A549 (cell line): ENCODE measurements at places on chromosomes 7 and 10. TPM values are rescaled to one million over a fixed set of nuclear protein-coding genes. Genes with fewer than 3 reads are reported as not detected.

Gene WNT8B
- polyA plus RNA-seq: 0.04 to 0.05 TPM in 2 of 3 replicates, not detected in the other

Gene SLC18A3
- polyA plus RNA-seq: not detected in 3 replicates

Gene ATG9B
- polyA plus RNA-seq: 0.17 to 0.23 TPM (median 0.21 TPM) in 3 replicates

DNA sequence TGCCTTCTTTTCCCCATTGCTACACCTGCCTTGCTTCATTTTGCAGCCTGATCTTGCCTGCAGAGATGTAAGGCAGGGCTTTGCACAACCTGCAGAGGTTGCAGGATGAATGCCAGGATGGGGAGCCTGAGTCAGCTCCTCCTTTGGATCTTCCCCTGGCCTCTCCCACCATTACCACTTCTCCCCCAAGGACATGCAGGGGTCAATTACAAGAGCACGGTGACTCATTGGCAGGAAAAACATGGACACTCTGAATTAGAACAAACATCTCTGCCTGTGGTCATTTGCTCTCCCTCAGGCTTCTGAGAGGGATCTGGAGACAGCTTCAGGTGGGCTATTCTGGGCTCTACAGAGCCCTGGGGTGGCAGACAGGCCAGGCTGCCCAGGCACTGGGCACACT lies 89.2 kb downstream of the HERPUD2 start:
- peak; percentile 8 for DNase-seq

- no peak for DNase-seq
Observed at GRCh38 chr10:72645263-72645858, 19.5 kb upstream of the MICU1 start.

GRCh38 chr10:86751477-86751876 lies 4.9 kb upstream of the BMPR1A start:
- DNase-seq: no peak

GRCh38 chr7:49403844-49404243 lies 369.6 kb upstream of the VWC2 start:
- no peak for DNase-seq

DNA sequence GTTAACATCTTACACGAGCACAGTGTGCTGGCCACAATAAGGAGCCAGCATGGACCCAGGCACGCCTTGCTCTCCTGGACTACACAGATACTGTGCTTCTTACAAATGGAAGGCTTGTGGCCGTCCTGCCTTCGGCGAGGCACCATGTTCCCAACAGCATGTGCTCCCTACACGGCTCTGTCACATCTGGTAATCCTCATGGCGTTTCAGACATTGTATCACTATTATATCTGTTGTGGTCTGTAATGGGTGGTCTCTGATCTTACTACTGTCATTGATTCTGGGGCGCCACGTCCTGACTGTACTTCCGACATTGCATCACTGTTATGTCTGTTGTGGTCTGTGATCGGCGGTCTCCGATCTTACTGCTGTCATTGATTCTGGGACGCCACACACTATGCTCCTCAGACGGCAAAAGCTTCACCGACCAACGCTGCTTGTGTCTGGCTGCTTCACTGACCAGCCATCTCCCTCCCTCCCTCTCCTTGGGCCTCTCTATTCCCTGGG lies 195.4 kb downstream of the MAD1L1 start:
- DNase-seq: no peak

DNA sequence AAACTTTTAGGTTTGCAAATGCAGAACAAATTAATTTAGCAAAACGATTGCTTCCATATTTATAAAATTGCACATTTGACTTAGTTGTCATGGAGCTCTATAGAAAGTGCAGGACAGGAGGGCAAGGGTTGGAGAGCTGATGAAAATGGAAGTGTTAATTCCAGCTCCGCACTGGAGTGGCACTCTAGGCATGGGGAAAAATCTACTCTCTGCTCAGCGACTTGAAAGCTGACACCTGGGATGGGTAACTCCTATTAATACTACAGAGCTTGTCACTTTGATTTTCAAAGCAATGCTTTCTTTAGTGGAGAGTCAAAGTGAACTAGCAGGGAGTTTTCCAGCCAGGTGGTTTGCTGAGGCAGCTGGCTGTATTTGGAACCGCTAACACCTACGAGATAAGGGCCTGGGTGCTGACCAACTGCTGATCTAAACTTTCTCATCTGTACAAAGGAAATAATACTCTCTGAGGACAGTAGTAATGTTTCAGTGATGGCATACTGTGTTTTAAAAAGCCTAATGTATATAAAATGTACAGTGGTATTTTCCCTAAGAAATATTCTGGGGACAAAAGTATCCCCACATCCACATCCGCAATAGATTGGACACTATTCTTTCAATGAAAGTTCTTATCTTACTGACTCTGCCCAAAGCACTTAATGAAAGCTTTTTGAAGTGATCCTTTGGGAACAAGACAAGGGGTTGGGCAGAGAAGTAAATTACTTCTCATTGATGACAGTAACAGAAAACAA lies 444.3 kb downstream of the GPAM start:
- no peak for DNase-seq

DNA sequence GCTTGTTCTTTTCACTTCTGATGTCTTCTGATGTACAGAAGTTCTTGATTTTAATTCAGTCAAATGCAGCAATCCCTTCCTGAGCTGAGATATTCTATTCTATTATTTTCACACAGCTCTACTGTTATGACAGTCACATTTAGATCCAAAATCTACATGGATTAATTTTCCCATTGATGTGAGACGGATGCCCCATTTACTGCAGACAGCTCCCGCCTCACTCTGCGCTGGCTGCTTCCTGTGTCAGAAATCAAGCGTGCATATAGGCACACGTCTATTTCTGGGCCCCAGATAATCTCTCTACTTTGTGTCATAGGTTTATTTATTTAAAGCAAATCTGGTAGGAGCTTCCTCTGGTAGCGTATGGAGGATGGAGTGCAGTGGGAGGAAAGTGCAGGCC lies 6.7 kb downstream of the BNIP3 start:
- no peak for DNase-seq

- no peak for DNase-seq
Observed at GRCh38 chr10:129277084-129277483, 190.0 kb upstream of the MGMT start.
